ENCODE measurements at places on chromosomes 11 and 22. TPM values are rescaled to one million over a fixed set of nuclear protein-coding genes. Genes with fewer than 3 reads are reported as not detected.

Gene IL17REL
- not detected for total RNA-seq

Gene NLRP10
- not detected for total RNA-seq

Gene JHY
- 1.4 TPM for total RNA-seq

Gene MMP10
- 0.12 TPM for total RNA-seq

Gene CD3D
- not detected for total RNA-seq

Gene TAF10
- 151 TPM for total RNA-seq

Gene PDHX
- total RNA-seq: 18.6 TPM

Gene TUBA8
- total RNA-seq: 0.77 TPM

All from pericardium fibroblast (primary cell).